ENCODE measurements at places on chromosomes 3 and 15.

GRCh38 chr3:46129588-46130272 lies 78.4 kb downstream of the CCR1 start:
- DNase-seq: no peak

DNA sequence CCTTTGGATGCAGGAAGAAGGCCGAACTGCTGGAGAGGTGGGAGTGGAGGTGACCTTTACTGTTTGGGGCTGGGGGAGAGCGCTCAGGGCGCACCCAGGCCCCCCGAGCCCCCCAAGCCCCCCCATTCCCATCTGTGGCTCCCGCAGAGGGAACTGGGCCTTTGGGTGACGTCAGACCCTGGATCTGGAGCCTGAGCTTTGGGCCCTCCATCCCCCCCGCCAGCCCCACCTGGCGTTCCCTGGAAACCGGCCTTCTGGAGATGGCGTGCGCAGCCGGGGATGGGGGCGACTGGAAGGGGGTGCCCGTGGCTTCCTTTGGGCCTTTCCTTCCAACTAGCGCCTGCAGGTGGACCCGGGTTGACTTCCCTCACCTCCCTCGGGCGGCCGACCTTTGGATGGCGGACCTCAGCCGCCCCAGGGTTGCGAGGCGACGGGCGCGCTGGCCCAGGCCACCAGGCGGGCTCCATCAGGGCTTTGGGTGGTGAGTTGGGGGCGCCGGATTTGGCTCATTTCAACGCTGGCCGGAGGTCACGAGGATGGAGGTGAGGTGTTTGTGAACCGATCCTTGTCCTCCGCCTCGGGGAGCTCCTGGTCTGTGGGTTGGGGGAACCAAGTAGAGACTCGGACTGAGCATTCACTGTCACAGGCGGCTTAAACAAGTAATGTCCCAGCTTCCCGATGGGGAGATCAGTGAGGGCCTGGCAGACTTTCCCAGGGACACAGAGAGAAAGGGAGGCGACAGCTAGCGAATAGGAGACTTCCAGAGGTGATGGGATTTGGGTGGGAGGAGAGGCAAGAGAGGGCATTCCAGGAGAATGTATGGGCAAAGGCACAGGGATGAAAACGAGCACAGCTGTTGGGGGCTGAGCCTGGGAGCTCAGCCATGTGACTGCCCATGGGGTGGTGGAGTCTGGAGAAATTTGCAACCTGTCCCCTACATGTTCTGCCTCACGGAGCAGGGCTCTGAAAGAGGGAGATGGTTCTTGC lies 709 bp downstream of the SCAMP5 start:
- DNase-seq: no peak

DNA sequence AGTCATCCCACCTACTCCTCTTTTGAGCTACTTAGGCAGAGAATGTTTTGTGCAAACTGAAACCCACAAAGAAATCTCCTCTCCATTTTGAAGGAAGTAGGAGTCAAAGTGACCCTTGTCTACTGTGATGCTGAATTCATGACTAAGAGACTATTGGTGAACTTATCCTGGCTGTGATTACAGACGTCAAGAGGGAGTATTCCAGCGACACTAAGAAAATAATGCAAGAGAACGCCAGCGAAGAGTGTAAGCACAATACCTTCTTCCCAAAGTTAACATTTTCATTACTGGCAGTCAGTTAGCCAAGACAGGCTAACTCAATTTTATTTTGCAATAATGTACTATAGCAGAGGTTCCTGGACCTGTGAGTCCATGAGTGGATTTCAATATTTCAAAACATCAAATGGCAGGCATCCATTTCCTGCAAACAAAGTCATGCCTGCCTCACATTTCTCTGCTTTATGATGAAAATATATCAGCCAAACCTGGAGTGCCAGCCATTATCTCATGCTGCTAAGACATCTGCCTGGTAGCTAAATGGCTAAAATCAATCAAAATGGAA lies 59.0 kb downstream of the CTNNB1 start:
- DNase-seq: no peak

DNA sequence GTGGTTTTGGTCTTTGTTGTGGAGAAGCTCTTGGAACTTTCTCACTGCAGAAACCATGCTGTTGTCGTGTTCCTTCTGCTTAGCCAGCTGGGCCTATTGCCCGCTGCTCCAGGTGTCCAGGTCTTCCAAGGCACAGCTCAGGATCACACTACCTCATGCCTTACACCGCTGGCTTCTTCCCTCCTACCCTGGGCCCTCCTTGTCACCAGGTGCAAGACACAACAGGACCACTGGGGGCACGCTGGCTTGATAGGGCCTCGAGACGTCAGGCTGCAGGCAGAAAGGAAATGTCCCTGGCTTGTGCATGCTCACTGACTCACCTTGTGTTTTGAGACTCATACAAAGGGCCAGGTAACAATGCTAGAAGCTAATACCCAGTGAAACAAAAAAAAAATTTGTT lies 32.3 kb downstream of the PAQR9 start:
- no peak for DNase-seq

DNA sequence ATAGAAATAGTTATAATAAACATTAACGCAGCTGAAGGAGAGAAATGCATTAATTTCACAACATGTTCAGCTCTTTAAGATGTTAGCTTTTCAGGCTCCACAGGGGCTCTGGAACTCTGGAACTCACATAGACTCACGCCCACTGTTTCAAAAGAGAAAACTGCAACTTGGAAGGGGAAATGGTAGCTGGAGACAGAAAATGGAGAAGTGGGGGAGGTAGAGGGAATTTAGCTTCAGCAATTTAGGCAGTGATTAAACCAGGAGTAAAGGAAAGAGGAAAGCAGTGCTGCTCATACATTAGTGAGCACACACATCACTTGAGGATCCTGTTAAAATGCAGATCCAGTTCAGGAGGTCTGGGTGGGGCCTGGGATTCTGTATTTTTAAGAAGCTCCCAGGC lies 274.8 kb upstream of the TRIM42 start:
- DNase-seq: no peak

DNA sequence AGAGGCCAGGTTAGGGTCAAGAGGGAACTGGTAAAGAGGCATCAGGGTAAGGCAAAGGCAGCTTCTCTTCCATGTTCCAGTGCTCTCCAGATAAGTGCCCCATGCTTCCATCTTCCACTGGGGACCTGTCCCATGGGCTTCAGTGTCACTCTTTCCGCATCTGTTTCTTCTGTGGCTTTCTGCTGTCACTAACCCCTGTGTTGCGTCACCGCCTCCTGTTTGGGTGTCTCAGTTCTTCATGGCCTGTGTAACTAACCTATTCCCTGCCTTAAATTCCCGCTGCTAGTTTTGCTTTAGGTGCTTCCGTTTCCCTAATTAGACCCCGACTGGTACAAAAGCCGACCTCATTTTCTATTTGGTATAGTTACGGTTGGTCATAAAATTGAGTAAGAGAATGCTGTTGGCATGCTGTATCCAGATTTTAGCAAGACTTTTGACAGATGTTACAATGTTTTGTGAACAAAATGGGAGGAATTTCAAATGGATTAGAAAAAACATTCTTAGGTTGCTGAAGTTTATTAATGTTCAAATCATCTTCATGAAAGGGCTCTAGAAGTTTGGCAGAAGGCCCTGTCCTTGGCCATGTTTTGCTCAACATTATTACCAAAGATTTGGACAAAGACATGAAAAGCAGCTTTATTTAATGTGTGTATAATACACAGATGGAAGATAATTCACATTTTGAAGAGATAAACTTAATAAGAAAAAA lies 245.3 kb downstream of the BBX start:
- no peak for DNase-seq

DNA sequence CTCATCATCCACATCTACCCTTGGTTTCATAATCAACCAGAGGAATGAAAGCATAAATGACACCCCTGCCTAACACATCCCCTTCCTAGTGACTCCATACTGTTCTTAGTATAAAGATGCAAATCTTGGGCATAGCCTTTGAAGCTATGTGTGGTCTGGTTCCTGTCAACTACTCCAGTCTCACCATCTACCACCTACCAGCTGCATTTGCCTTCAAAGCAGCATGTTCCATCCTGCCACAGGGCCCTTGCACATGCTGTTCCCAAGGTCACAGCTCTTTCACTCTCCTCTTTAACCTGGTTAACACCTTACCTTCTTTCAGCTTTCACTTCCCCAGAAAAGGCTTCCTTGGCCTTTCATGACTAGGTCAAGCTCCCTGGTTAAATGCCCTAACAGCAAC lies 62.3 kb upstream of the ARHGEF3 start:
- DNase-seq: no peak

GRCh38 chr3:53223541-53223966 lies 32.3 kb downstream of the TKT start:
- DNase-seq: no peak

- DNase-seq: no peak
Observed at GRCh38 chr3:143163562-143164100, 44.1 kb downstream of the CHST2 start.

GRCh38 chr3:119343719-119344118 lies 49.5 kb downstream of the ARHGAP31 start:
- no peak for DNase-seq

DNA sequence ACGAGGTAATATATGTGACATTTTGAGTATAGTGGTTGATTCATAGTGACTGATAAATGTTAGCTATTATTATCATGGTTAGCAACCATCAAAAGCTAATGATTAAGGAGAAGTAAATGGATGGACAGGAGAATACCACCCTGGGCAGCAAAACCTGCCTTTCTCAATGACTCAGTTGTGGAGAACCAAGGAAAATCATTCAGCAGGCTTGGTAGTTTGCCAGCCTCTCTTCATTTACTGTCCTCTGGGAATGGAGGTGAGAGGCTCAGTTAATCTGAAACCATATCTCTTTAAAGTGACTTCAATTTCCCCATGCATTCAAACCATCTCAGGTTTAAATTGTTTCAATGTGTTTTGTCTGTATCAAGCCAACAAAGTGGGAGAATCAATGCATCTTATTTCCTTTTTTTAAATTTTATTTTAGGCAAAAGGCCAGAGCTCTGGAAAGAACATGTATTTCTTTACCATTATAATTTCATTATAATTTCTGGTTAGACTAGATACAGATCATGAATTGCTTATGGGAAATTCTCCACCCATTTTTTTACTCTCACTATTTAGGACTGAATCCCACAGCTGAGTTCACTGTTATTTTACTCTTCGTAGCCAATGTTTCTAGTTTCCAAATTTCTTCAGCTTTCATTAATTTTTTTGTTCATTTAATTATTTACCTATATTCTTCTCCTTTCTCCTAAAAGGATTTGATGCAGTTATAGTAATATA lies 2.7 kb downstream of the TM4SF18 start:
- DNase-seq: no peak

DNA sequence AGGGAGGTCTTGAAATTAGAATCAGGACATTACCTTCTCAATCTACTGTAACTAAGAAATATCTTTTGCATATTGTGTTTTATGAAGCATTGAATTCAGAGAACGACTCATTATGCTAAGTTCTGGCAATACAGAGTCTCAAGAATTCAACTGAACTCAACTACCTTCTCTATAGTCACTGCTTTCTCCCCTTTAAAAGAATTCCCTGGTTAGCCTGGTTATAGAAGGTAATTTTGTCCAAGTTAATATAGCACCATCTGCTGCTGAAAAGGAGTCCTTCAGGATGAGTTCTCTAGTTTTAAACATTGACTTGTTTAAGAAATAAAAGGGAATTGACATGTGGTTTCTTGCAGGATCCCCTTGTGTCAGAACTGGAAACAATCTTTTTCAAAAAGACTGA lies 60.2 kb downstream of the IL16 start:
- DNase-seq: no peak

DNA sequence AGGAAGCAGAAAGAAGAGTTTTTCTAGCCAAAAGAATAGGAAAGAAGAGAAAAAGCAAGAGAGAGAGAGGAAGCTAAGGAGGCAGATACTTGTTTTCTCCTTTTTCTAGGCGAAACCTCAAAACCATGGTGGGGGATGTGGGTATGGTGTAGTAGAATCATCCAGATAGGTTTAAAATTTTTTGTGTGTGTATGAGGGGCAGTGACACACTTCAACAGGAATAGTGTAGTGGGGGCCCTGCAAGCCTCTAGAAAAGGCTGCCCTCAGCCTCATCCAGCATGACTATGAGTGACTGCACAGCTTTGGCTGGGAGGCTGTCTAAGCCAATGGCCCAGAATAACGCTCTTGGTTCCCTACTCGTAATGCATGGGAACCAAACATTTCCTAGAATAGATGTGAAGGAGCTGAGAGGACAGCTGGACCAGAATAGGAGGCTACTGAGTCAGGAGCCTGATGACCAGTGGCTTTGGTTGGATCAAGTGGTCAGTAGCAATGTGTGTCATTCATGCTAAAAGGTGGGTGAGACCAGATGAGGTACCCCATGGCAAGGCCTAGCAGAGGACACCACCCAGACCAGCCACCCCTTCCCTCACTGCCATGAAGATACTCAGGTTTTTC lies 24.4 kb downstream of the MOBP start:
- DNase-seq: no peak

- DNase-seq: no peak
Observed at GRCh38 chr15:96333131-96334016, 2.9 kb downstream of the NR2F2 start.

DNA sequence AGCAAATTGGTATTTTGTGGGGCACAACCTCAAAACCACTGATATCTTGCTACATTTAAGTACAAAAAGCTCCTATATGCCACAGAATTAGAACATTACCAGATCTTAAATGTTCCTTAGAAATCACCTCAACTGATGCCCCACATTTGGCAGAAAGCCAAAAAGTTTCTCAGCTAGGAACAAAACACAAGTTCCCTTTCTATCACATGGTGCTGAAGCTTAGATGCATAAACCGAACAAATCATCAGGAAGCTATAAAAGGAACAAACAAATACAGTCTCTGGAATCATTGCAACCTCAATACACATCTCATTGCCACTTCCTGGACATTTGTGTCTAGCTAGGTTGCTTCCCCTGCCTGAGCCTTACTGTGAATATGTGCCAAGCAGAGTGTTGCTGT lies 492.6 kb downstream of the LPP start:
- no peak for DNase-seq
